Hematopoietic multipotent progenitor cell treated with erythropoietin and hydrocortisone succinate and interleukin-3 and kit ligand, for 15 days (in vitro differentiated cells): ENCODE measurements at places on chromosomes 7 and 10.
A peak's percentile ranks its signal among the peaks of the same experiment; 100 is the strongest.

DNA sequence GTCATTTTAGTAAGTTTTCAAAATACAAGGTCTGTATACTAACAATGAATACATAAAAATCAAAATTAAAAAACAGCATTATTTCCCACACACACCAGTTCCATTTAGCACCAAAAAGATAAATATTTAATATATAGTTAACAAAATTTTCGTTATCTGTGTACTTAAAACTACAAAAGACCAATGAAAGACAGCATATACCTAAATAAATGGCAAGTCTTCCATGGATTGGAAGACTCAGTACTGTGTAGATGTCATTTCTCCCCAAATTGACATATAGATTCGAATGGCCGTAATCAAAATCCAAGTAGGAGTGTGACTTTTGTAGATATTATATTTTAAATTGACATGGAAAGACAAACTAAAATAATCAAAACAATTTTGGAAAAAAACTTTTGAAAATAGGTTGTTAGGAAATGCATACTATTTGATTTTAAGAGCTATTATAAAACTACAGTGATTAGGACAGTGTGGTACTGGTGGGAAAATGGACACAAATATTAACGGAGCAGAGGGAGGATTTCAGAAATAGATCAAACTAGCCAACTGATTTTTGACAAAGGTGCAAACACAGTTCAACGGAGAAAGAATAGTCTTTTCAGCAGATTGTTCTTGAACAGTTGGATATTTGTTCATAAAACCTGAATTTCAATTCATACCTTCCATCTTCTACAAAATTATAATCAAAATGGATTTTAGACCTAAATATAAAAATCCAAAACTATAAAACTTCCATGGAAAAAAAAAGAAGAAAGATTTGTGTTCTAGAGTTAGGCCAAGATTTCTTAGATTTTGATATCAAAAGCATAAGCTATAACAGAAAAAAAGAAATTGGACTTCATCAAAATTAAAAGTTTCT is 14.8 kb upstream of the KLF14 start:
- no peak for DNase-seq

- DNase-seq, result no peak
Observed at GRCh38 chr7:17709599-17709998, 230.7 kb downstream of the SNX13 start.

GRCh38 chr7:128236924-128237586 is 4.0 kb upstream of the LEP start:
- DNase-seq, result peak; percentile 23

DNA sequence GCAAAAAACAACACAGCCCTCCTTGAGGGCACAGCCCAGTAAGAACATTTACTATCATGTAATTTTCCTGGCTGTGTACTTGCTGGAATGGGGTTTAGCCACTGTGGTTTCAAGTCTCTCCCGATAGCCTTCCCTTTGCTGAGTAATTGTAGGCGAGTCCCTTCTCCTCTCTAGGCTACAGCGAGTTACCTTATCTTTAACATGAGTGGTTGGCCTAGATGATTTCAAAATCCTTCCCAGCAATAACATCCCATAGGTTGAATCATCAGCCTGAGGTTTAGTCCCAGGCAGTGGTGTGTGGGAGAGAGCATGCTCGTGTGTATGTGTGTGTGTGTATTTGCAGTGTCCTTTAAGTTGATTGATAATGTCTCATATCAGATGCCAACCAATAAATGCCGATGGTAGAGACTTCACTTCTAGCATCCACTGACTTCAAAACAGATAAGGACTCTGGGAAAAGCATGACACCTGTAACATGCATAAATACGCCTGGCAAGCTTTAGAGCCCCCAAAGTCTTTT is 142.9 kb upstream of the ZMIZ1 start:
- no peak for DNase-seq

DNA sequence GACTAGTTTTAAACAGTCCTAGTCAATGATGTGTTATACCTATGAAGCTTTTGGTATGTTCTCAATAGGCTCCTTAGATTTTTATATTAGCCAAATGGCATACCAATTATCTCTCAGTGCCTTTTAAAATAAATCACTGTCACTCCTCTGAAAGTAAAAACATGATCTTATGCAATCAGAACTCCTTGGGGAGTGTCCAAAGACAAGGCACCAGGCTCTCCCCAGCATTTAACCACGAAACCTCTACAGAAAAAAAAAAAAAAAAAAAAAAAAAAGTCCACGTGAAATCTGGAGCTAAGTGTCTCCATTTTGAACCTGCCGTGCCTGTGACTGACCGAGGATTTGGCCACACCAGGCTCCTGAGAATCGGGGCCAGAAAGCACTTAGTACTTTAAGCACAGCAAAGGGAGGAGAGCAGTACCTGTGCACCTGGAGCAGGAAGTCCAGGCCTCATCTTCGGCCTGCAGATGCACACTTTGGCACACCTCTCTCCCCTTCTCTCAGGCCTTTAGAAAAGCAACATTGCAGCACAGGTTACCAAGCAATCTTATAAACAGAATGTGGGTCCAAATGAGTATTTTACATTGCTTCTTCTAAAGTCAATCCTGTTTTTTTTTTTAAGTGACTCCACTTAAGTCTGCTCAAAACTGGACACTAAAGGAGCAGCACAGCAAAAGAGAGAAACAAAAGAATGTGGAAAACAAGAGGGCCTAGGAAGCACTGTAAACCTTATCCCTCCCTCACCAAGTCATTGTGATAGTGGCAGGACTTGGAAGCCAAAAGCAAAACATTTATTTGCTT is 1.5 kb downstream of the FAM13C start:
- DNase-seq, result no peak

GRCh38 chr7:151599401-151600227 is 79.9 kb upstream of the RHEB start:
- DNase-seq, result no peak

GRCh38 chr7:112136271-112137008 is 69.8 kb downstream of the DOCK4 start:
- no peak for DNase-seq

- DNase-seq, result no peak
Observed at GRCh38 chr7:44982970-44983369, 4.2 kb upstream of the MYO1G start.

DNA sequence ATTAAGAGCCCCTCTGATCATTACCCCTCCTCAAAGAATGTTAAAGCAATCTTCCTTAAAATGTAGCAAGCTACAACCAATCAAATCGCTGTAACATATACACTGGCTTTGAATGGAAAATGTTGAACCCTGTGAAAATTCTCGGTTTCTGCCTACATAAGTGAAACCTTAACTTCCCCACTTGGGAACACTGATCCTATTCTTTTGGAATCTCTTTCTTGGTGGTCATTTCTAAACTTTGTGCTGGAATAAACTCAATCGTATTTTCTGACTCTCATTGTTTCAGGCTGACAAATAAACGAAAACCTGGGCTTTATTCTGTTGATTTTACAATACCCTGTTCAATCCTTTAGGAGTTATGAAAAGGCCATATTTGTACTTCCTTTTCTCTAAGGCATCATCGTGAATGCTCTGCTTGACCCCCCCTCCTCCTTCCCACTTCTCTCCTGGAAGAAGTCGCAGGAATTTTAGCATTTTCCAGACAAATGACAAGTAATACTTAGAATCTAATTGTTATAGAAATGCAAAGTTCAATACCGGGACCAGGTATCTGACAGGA is 155.1 kb upstream of the FAM13C start:
- no peak for DNase-seq

GRCh38 chr7:157177333-157177982 is 38.7 kb downstream of the UBE3C start:
- DNase-seq, result peak; percentile 86

DNA sequence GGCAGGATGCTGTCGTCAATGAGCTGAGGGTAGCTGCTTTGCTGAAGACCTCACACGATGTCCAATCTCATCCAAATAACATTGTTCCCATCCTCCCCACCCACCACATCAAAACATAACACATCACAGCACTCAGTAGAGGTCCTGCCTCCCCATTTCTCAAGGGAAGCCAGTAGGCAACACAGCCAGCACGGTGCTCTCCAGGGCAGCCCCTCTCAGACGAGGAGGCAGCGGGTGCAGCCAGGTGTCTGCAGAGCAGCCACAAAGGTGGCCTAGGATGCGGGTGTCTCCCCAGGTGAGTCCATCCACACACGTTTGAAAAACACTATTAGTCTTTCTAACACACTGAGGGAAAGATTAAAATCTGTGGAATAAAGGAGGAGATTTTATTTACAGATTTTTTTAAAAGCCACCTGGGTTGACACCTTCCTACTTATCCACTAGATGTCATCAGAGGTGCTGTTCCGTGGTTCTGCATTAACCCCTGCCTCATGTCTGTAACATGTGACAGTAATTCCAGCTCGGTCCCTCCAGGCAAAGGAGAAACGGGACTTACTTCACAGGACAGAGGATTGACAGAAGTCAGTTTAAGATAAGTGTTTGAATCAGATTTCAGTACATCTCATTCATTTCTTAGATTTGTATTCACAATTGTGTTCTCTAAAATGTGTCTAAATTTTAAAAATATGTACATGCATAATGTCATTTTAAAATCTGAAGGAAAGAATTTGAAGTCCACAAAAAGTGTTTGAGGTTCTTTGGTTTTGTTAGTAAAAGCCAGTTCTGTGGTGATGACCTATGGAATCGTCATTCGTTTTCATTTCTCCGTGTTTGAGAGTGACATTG is 68.0 kb downstream of the LANCL2 start:
- no peak for DNase-seq

GRCh38 chr10:97774811-97775294 is 3.1 kb upstream of the SFRP5 start:
- no peak for DNase-seq

- no peak for DNase-seq
Observed at GRCh38 chr10:118115701-118116100, 69.0 kb upstream of the RAB11FIP2 start.

- no peak for DNase-seq
Observed at GRCh38 chr10:69262292-69262751, 16.0 kb upstream of the HK1 start.

GRCh38 chr10:19811540-19811939 is 4.7 kb upstream of the PLXDC2 start:
- DNase-seq, result no peak

GRCh38 chr7:55185321-55185802 is 166.5 kb downstream of the EGFR start:
- no peak for DNase-seq

DNA sequence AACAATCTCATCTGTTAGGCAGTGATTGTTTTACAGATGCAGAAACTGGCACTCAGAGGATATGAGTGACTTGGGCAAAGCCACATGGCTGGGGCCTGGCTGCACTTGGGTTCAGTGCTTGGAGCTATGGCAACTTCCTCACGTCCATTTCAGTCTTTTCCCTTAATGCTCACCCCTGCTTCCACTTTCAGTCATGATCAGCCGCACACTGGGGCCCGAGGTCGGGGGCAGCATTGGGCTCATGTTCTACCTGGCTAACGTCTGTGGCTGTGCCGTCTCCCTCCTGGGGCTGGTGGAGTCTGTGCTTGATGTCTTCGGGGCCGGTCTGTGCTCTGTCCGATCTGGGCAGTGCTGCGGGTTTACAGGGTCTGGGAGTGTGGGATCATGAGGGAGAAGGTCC is 3.0 kb downstream of the SLC12A9 start:
- DNase-seq, result no peak

DNA sequence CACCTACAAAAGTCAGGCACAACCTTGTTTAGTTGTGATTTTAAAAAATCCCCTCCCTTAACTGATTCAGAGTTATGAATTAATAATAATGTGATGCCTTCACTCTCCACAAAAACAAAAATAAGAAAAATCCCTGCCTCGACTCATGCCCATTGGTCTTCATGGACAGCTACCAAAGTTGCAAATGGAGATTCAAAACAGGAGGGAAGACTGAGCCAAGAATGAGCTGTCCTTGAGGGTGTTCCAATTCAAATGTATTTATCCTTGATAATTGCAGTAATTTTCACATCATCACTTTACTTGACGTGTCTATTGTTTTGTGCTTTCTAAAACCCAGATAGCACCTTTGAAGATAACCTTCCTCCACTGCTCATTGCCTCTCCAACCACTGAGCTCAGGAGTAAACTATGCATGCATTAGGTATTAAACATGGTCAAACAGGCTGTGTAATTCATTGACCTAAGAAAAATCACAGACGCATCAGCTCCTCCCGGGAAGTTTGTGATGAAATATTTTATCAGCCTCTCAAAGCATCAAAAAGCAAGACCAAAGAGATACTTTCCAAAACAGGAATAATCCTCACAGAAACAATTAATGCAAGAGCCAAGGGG is 712.7 kb upstream of the IGFBP3 start:
- no peak for DNase-seq

GRCh38 chr7:46812101-46812675 is 769.7 kb downstream of the TNS3 start:
- no peak for DNase-seq

- no peak for DNase-seq
Observed at GRCh38 chr7:139696552-139696951, 81.2 kb downstream of the HIPK2 start.

GRCh38 chr7:69184339-69184738 is 413.9 kb upstream of the AUTS2 start:
- no peak for DNase-seq

- no peak for DNase-seq
Observed at GRCh38 chr7:147774461-147774860, 816.1 kb upstream of the C7orf33 start.

DNA sequence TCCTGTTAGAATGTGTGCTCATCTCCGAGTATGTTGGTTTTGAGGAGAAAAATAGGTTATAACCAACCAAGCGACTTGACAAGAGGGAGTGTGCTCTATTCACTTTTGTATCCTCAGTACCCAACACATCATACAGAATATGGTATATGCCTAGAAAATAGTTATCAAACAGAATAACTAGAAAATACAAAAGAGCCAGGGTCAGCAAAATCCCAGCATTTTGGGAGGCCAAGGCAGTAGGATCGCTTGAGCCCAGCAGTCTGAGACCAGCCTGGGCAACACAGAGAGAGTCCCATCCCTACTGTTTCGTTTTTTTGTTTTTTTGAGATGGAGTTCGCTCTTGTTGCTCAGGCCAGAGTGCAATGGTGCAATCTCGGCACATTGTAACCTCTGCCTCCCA is 257.9 kb downstream of the PARD3 start:
- no peak for DNase-seq

GRCh38 chr7:39623732-39624441 is 515 bp downstream of the RALA start:
- DNase-seq, result no peak

GRCh38 chr7:154484406-154484805 is 432.2 kb downstream of the DPP6 start:
- DNase-seq, result no peak

- DNase-seq, result no peak
Observed at GRCh38 chr10:58352956-58353610, 18.3 kb downstream of the UBE2D1 start.
